ENCODE measurements at places on chromosomes 2 and 18.

DNA sequence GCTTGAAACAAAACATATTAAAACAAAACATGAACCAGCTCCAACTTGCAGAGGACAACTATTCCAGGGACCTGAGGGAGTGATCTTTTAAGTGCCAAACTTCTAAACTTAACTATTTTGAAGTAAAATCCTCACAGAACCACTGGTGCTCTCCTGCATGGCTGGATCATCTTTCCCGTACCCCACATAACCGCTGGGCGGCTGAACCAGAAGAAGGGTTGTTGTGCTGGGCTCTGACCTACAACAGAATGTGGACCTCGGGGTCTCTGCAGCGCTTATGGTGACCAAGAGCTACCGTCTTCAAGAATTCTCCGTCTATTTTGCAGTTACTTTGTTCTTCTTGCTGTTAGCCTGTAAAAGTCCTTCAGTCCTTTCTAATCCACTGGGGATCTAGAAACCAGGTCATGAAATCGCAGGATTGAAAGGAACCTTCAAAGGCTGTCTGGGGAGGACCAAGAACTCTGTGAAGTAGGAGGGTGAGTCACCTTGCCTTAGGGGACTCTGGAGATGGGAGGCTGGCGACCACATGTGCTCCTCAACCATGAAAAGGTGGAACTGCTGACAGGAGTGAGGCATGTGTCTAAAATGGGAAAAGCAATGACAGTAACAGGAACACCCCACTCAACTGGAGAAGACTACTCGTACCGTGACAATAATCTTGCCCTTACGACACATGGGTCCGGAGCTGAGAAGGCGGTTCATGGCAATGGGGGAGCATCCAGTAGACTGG is 46.6 kb downstream of the HDLBP start:
- no peak for DNase-seq

DNA sequence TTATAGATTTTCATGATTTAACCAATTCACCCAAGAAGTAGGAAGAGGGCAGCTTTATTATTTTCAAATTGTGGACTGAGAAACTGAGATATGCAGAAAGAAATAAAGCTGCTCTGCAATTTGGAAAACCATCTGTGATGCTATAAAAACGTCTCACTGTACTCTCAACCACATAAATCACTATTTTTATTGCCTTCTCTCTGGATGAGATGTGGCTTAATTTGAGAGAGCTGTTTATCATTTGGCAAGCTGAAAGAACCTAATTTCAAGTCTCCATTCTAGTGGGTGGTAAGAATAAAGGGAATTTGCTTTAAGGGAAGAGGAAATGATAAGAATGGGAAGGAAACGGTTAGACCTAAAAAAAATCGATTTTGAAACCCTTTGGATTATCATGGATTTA is 49.9 kb upstream of the CYP1B1 start:
- DNase-seq, result no peak

- no peak for DNase-seq
These were observed 2.4 kb upstream of the SERPINB10 start for GRCh38 chr18:63905361-63905760.

DNA sequence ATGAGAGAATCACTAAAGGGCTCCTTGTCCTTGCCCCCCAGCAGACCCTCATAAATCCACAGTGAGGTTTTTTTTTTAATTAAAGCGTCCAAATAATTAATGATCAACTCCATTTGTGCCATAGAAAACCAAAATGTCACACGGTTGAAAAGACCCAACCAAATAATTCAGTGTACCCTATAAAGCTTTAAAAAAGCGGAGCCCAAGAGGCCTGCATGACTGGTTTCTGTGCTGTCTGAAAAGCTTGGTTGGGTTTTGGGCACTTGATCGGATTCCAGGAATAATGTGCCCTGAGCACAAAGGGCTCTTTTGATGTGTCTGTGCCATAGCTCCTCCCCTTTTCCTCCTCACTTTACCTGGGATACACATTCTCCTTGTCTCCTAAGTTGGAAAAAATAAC is 523.2 kb downstream of the TNS1 start:
- no peak for DNase-seq

GRCh38 chr2:188412190-188412589 is 120.5 kb downstream of the GULP1 start:
- no peak for DNase-seq

DNA sequence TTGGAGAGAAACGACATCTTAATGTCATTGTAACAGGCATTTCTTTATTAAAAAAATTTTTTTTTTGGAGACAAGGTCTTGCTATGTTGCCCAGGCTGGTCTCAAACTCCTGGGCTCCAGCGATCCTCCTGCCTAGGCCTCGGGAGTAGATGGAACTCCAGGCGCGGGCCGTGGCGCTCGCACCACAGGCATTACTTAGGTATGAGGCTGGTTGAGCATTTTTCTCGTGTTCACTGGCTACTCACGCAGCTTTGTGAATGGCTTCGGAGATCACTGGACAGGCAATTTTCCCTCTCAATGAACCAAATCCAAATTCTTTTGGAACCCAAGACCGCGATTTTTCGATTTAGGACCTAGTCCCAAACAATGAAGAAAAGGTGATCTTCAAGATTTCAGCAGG is 795 bp upstream of the TCF7L1 start:
- DNase-seq, result no peak

DNA sequence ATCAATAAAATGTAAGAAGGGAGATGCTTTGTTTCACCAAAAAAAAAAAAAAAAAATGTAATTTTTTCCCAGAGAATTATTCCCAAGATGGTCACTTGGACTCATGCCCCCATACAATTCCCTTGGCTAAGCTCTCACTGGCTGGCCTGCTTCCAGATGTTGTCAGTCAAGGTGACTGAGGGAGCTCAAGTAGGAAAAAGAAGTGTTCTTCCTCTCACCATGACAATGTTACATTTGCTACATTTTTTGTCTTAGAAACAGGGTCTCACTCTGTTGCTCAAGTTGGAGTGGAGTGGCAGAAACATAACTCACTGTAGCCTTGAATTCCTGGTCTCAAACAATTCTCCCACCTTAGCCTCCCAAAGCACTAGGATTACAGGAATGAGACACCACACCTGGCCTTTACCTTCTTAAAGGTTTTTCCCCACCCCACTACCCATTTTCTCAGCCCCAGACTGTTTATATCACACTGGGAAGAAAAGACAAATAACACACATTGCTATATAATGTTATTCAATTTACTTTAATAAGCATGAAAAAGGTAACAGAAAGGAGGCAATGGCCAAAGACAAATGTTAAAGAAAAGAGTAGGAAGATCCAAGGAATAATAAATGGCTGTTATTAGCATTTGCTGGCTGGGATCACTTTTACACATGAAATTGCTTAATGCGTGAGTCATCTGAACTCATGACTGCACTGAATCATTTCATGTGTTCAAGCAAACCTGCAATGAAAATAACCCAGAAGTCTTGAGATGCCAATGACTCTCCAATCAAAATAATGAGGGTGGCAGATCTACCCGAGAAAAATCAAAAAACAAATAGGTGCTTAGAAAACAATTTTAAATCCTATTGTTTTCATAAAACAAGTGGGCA is 45.2 kb downstream of the ACVR1 start:
- DNase-seq, result no peak

DNA sequence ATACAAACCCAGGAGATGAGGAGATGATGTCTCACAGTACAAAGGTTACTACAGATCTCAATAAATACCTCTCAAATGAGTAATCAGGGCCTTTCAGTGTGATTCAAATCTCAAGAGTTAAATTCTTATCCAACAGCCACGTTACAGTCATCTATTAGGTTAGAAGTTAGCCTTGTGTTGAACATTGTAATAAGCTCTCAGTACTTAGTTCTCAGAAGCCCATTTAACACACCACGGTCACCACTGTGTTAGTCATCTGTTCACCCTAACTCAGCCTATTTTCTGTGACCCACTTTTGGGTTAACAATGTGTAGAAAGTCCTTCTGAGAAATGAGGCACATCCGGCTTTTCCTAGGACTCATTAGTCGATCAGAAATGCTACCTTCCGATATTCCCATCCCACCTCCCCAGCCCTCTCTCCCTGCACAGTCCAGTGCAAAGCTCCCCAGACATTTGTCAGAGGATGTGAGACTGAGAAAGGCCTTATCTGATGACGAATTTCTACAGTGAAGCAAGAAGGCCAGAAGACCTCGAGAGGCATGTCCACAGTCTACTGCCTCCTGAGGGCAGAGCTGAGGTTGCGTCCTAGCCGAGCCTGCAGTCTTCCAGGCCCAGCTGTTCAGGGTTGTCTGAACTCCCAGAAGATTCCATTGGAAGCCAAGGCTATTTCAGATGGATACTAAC is 92.6 kb downstream of the ACTR2 start:
- DNase-seq, result peak; percentile 21

GRCh38 chr2:33909945-33910695 is 311.0 kb upstream of the FAM98A start:
- DNase-seq, result no peak

GRCh38 chr18:39299152-39299551 is 1733.6 kb upstream of the CELF4 start:
- DNase-seq, result no peak

DNA sequence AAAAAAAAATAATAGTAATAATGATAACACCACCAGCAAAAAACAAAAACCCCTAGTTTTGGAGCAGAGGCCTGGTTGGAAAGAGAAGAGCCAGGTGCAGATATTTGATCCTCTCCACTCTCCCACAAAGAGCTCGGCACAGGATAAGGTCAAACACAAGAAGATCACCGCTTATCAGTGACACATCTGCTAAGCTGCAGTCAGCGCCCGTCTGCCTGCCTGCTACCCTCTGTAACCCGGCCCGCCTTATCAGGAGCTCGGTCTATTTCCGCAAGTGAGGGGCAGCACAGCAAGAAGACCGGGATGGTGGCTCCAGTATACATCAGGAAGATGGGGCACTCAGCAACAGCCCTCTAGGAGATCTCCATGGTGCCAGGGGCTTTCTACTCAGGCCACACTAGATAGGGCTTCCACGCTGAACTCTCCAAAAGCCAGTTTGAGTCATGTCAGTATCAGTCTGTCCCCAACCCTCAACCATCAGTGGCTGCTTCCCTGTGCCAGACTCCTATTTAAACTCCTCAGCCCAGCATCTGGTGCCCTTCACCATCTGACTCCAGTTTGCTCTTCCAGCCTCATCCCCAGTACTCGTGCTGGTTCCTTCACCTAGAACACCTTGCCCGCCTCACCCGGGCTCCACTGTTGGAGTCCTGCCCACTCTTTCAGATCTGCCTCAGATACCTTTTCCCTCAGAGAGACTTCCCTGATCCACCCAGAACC is 67.3 kb upstream of the PPP1CB start:
- no peak for DNase-seq

- no peak for DNase-seq
These were observed 22.4 kb downstream of the DYNC2LI1 start for GRCh38 chr2:43796206-43796605.

DNA sequence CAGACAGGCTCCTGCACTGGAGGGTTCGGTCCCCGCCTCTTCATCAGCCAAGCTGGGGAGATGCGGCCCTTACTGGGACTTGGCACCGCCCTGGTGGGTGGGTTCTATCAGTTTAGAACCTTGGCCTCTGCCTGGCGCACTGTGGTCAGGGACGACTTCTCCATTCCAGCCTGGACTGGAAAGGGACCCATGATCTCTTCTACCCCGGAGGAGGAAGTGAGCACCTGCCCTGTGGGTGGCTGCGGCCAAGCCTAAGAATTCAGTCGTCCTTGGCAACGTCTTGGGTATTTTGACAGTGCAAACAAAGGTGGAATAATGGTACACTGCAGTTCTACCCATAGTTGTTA is 106.9 kb upstream of the CD302 start:
- DNase-seq, result no peak

GRCh38 chr2:7262727-7263126 is 345.5 kb downstream of the RNF144A start:
- no peak for DNase-seq

- DNase-seq, result no peak
These were observed 698.1 kb upstream of the NXPH2 start for GRCh38 chr2:139478165-139478914.

DNA sequence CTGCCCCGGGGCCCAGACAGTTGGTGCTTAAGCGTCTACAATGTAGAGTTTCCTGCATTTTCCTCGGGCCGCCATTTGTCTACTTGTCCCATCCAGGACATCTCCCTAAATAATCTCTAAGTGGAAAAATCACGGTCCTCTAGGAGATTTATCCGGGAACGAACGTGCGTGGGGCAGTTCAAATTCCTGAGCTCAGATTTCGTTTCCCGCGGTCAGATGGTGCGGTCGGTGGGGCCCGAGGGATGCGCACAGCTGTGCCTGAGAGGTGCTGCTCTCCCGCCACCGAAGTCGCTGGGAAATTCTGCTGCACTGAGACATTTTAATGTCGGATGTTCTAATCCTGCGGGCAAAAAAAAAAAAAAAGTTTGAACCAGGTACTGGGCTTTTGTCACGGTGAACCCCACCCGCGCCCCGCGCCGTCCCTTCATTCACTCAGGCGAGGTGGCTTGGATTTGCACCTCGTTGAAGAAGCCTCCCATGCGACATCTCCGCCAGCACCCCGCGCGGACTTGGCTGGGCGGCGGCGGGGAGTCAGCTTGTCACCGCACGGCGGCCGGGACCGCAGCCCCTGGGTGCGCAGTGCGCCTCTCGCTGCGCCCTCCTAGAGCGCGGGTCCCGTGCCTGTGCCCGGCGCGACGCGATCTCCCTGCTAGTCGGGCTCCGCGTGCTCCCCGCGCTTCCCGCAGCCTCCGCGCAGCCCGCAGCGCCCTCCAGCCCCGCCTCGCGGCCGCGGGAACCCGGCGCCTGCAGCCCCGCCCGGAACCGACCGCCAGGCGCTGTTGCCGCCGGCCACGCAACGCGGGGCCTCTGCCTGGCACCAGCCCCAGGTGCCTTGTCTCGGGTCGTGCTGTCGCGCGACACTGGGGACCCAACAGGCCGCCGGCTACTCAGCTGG is 191.9 kb upstream of the TCF4 start:
- DNase-seq, result peak; percentile 1

DNA sequence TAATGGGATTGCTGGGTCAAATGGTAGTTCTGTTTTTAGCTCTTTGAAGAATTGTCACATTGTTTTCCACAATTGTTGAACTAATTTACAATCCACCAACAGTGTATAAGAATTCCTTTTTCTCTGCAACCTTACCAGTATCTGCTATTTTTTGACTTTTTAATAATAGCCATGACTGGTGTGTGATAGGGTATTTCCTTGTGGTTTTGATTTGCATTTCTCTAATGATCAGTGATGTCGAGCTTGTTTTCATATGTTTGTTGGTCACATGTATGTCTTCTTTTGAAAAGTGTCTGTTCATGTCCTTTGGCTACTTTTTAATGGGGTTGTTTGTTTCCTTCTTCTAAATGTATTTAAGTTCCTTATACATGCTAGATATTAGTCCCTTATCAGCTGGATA is 322.3 kb downstream of the CDH2 start:
- no peak for DNase-seq

GRCh38 chr2:54065411-54065810 is 50.0 kb upstream of the ACYP2 start:
- DNase-seq, result no peak
